ENCODE measurements at places on chromosomes 2 and 18.

DNA sequence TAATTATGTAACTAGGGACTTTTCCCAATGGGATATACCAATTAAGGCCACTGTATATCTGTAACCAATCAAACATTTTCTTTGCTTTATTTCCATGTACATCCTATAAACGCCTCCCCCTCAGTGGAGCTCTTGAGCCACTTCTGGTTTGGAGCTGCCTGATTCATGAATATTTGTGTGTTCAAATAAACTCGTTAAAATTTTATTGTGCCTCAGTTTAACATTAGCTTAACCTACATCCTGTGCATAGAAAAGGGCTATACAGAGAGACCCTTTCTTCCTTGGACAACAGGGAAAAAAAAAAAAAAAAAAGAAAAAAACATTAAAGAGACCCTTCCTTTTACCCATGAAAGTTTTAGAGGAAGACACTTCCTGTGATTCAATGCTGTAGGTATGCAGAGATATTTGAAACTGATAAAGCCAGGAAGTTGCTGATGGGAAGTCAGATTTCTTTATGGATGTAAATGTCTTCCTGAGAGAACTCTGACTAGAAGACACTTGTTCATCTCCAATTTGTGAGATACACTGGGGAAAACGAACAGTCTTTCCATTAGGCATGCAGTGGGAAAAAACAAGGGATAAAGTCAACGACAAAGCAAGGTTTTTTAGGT lies 614.6 kb upstream of the SOX11 start:
- DNase-seq, result no peak

GRCh38 chr2:145379934-145380333 lies 860.0 kb upstream of the ZEB2 start:
- DNase-seq, result no peak

- no peak for DNase-seq
Measured at GRCh38 chr2:198757069-198757468, 700.7 kb downstream of the SATB2 start.

GRCh38 chr18:54964741-54965140 lies 5.5 kb upstream of the CCDC68 start:
- no peak for DNase-seq

DNA sequence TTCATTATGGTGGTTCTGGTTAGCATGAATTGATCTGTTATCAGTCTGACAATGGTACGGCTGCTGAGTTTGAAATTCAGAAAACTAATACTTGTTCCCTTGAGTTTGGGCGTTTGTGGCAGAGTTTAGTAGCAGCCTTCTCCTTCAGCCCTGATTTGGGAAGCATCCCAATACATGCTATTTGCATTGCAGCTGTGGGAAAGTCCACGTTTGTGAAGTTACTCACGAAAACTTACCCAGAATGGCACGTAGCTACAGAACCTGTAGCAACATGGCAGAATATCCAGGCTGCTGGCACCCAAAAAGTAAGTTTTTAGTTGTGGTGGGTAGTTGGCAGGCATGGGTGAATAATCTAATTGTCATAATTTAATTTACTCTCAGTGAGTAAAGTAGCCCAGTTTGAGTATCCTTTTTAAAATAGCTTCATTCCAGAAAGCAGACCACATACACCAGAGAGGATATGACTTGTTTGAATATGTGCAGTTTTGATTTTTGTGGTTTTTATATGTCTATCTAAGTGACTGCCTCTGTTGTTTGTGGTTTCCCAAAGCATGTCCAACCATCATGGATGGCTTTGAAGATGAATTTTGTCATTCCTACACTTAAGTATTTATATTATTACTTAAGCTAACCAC lies 12.2 kb downstream of the DGUOK start:
- DNase-seq, result no peak

All from bone marrow (tissue), 2 donors.